A549 treated with Mapracorat at 1 μM for 4 hours (cell line): ENCODE measurements at places on chromosomes 2 and 18. TPM values are rescaled to one million over a fixed set of nuclear protein-coding genes. Genes with fewer than 3 reads are reported as not detected.

The KIF1A gene
- total RNA-seq: 0.73 to 1.5 TPM (median 0.97 TPM) in 5 replicates

The ZEB2 gene
- total RNA-seq: 5.2 to 9.2 TPM (median 7.8 TPM) in 5 replicates

The CCDC102B gene
- total RNA-seq: 0.39 to 0.71 TPM (median 0.49 TPM) in 3 of 5 replicates, not detected in the others

The REG1B gene
- not detected in 5 replicates for total RNA-seq

The CNNM3 gene
- 8.5 to 13.0 TPM (median 11.1 TPM) in 5 replicates for total RNA-seq
